ENCODE measurements at places on chromosomes 5 and 9.

DNA sequence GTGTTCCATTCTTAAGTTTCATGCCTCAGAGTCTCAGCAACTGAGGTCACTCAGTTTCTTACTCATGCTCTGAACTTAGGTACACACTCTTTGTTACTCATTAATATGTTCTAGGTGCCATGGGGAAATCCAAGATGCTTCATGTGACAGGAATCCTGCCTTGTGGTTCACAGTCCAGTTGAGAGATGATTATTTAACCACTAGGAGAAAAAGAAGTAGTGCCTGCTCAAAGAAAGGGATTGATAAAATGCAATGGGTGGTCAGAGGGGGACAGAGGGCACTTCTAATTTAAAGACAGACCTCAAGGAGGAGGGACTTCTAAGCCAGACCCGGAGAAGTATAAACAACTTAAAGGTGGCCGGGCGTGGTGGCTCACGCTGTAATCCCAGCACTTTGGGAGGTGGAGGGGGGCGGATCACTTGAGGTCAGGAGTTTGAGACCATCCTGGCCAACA lies 69.0 kb downstream of the UGCG start:
- no peak for DNase-seq

DNA sequence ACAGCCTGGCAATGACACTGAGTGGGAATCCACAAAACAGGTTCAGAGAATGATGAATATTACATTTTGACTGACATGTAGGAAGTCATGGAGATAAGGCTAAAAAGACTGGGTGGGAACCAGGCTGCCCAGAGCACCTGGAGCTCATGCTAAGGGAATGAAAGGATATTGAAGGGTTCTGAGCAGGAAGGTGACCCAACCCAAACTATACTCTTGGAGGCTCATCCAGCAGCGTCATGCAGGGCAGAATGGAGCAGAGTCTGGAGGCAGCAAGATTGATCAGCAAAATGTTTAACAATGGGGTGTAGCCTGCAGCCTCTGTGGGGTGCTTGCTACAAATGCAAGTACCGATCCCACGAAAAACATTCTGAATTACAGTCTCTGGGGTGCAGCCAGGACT lies 120.2 kb downstream of the PSD2 start:
- DNase-seq, result no peak

GRCh38 chr5:179876610-179876952 lies 18.0 kb upstream of the MRNIP start:
- DNase-seq, result no peak

DNA sequence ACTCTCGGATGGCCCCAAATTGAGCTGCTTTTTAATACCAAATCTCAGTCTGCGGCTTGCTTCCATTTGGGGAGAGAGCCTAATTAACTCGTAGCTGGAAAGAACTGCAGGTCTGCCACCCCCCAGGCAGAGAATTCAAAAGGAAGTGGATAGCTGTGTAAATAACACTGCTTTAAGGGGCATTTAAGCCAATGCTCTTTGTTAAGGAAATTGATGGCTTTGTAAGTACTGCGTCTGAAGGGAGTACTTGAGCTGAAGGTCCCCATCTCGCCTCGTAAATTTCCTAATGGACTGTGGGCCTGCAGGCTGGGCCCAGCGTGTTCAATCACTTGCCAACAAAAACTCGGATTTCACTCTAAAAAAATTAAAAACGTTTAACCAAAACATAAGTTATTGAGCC lies 132.7 kb downstream of the PAPPA start:
- DNase-seq, result peak; percentile 73

- no peak for DNase-seq
Measured at GRCh38 chr5:67030289-67031056, 166.1 kb downstream of the CD180 start.

- DNase-seq, result peak; percentile 20
Measured at GRCh38 chr5:137672001-137672400, 63.9 kb downstream of the KLHL3 start.

GRCh38 chr9:88816141-88816540 lies 175.1 kb upstream of the S1PR3 start:
- no peak for DNase-seq

- no peak for DNase-seq
Measured at GRCh38 chr9:22969350-22969979, 522.8 kb downstream of the DMRTA1 start.

DNA sequence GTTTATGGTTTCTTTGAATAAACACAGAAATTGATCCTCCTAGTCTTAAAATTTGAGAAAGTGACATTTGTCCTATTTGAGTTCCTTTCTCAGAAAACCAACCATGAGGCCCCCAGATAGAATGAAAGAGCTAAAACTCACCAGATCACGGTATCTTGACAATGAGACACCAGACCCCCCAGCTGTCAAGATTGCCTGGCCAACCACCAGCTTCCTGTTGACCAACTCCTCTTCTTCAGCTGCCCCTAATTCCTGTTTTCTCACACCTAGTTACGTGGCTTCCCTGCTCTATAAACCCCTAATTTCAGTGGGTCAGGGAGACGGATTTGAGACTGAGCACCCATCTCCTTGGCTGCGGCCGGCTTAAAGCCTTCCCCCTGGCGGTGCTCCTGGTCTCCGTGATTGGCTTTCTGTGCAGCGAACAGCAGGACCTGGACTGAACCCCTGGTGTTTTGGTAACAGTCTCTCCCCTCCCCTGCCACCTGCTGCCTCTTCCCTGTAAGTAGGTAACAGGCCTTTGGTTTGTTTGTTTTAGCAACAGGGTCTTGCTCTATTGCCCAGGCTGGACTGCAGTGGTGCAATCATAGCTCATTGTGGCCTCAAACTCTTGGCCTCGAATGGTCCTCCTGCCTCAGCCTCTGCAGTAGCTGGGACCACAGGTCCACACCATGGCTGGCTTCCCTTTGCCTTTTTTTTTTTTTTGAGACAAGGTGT lies 4.8 kb upstream of the ENTPD2 start:
- no peak for DNase-seq

- no peak for DNase-seq
Measured at GRCh38 chr9:111096051-111096450, 57.8 kb upstream of the LPAR1 start.
